H4 (cell line): ENCODE measurements at places on chromosomes 4 and X.
A peak's percentile ranks its signal among the peaks of the same experiment; 100 is the strongest.

- no peak for DNase-seq
These were observed 32.5 kb upstream of the TASL start for GRCh38 chrX:30610026-30610425.

DNA sequence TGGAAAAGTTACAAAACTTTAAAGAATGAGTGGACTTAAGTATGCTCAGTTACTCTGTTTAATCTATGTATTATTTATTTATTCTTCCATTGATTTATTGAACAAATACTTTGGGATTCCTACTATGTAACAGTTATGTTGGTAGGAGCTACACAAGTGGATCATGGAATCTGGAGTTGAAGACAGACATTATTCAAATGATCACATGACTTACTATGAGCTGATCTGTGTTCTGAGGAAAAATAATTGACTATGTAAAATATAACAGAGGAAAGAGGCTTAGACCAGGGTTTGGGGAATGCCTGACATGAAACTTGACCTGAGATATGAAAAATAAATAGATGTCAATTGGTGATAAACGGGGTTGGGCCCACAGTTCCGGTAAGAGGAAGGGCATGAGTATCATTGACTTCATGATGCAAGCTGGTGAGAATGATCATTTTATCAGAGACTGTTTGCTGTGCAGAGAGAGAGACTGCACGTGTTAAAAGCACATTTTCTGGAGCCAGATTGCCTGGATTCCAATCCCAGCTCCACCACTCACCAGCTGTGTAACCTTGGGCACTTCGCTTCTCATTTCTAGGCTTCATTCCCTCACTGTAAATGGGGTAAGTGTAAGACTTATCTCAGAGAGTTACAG, 179.0 kb downstream of the SPCS3 start:
- no peak for DNase-seq

DNA sequence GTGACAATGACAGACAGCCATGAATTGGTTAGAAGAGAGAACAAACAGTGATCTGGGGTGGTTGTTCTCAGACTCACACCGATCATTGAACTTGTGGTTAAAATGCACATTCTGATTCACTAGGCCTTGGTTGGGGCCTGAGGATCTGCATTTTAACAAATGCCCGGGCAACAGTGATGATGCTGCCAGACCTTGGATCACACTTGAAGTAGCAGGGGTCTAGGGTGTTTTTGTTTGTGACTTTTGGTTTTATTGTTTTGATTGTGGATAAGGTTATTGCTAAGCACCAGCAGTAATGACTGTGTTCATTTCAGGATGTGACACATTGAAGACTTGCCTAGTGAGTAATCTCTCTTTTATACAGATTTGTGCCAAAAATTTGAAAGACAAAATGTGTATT, 36.5 kb downstream of the TXLNG start:
- no peak for DNase-seq

DNA sequence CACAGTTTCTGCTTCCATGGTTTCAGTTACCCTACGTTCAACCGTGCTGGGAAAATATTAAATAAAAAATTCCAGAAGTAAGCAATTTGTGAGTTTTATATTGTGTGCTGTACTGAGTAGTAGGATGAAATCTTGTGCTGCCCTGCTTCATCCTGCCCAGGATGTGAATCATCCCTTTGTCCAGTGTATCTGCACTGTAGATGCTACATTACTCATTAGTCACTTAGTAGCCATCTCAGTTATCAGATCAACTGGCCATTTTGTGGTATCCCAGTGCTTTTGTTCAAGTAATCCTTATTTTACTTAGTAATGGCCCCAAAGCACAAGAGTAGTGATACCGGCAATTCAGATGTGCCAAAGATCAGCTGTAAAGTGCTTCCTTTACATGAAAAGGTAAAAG, 97.9 kb downstream of the COX18 start:
- peak; percentile 67 for DNase-seq

DNA sequence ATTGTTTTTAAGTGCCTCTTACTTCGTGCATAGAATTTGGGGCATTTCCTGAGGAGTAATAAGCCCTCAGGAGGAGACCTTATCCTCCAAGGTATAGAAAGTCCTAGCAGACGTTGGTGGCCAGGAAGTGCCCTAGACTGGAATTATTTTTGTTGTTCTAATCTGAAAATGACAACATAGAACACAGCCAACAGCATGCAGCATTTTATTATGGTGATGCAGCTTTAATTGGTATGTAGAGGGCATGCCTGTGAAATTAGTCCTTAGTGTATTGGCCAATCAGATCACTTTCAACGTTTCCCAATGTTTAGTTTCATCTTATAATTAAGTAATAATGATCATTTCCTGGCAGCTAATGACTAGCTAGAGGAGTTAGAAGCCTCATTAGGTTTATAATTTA, 199.2 kb downstream of the SHROOM3 start:
- DNase-seq = peak; percentile 13

- no peak for DNase-seq
These were observed 19.9 kb downstream of the RPS6KA6 start for GRCh38 chrX:84168095-84168494.

GRCh38 chrX:13009273-13009672, 34.4 kb downstream of the TMSB4X start:
- peak; percentile 16 for DNase-seq

DNA sequence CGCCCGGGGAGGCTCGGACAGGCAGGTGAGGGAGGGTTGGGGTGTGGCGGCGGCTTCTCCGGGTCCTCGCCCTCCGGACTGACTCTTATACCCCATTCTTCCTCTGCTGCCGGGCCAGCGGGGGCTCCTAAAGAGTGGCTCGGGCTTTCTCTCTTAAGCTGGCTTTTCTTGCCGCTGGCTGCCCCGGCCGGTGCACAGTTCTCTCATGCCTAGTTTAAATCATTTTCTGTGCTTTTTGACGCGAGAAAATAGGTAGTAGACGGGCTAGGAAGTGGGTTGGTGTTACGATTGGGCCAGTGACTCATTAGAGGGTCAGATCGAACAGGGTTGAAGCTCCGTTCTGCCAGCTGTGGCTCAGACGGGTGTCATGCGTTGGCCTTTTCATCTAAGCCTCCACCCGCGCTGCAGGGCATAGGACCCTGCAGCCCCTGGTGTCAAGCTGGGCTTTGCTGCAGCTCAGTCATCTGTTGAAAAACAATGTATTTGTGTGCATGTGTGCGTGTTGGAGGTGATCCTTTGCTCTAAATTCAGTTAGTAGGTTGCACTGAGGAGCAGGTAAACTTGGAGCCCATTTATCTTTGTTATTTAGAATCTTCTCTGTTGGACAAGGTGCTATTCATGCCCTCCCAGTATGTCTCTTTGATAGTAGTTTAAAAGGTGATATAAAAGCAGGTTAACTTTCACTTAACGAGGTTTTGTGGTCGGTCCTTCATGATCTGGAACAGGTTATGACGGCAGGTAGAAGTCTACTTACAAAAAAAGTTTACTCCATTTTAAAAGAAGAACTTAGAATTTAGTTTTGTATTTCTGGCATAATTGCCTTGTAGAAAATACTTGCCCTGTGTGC, 802 bp downstream of the BMP2K start:
- peak; percentile 22 for DNase-seq

DNA sequence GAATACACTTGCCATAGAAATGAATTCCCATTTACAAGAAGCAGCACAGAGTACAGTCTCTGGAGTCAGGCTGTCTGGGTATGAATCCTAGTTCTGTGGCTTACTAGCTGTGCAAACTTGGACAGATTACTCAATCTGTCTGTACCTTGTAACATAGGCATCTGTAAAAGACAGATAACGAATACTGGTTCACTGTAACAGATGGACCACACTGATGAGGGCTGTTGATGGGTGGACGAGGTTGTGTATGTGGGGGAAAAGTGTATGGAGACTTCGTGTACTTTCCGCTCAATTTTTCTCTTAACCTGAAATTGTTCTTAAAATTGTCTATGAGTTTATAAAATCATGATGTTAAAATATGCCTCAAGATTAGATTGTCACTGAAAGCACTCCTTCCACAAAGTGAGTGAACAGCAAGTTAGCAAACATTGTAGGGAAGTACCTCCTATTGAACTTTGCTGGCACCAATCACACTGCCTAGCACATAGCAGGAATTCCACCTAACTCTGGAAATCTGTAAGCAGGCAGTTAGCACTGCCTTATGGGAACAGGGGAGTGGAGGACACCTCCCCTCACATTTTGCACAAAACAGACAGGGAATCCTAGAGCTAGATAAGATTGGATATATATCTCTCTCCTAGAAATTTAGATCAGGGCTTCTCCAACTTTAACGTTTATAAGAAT, 6.5 kb upstream of the EXOSC9 start:
- DNase-seq = no peak

DNA sequence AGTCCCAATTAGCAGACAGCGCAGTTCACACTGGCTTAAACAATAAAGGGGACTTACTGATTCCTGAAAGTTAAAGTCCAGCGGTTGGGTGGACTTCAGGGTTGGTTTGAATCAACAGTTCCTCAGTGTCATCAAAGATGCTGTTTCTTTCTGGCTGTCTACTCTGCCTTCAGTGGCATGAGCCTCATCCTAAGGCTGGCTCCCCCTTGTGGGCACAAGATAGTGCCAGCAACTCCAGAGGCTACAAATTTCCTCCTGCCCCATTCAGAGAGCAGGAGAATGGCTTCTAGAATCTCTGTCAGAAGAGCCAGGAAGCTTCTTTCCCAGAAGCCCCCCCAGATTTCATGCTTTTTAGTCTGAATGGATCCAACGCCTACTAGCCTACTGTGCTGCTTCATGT, 82.4 kb upstream of the MTM1 start:
- peak; percentile 35 for DNase-seq

- no peak for DNase-seq
These were observed 305.9 kb downstream of the AFF2 start for GRCh38 chrX:148806145-148806870.

GRCh38 chr4:27350161-27350560, 489.5 kb downstream of the STIM2 start:
- DNase-seq = no peak

DNA sequence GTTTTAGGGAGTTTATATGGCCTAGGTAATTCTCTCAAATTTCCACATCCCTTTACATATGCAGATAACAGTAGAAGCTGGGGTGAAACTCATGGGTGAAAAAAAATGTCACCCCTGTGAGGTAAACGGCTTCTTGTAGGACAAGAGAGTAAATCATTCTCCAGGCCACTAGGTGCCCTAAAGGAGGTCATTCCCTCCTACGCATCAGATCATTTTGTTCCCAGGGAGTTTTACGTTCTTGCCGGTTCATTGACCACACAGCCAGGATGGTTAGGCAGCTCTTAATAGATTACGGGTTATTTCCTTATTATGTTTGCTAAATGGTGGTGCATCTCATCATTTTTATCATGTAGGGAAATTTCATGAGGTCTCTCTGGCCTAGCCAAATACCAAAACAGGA, 225.8 kb upstream of the NOCT start:
- DNase-seq = no peak

- DNase-seq = no peak
These were observed 16.8 kb upstream of the HSD17B13 start for GRCh38 chr4:87339440-87339839.

DNA sequence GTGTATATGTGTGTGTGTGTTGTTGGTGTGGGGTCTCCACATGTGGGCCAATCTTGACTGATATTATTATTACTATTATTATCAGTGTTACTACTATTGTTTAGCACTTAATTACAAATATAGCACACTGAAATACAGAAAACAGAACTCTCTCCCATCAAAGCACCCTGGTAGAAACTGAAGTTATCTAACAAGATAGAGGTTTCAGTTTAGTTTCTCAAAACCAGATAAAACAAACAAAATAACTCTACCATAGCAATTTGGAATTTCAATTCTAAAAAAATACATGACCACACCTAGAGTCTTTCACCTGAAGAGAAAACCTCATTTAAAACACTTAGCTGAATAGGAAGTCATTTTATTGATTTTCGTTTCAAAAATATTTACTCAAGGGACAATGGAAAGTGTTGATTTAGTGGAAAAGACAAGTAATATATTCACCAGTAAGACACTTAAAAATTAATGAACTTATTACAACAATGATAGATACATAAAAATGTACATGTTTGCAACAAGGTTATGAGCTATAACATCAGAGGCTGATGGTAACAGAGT, 252.3 kb downstream of the PDHA2 start:
- DNase-seq = no peak

GRCh38 chr4:69490271-69490670, 5.4 kb downstream of the UGT2B4 start:
- no peak for DNase-seq

DNA sequence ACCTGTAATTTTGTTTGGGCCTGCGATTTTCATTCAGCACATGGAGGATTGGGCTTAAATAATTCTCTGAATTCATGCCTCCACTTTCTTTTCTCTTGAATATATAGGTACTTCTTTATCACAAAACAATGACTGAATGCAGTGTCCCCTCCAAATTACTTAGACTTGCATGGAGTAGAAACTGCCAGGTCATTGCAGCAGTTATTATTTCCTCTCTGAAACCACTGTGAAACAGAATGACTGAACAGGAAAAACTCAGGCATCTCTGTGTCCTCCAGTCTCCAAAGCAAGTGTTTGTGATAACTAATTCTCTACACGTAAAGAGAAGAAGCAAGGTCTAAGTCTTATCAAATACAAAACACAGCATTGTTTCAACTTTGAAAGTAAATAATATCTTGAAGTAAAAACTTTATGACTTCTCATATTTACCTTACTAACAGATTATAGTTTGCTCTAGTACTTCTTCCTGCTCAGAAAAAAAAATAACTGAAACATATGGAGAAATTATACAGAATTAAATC, 144.5 kb upstream of the DIAPH2 start:
- no peak for DNase-seq

DNA sequence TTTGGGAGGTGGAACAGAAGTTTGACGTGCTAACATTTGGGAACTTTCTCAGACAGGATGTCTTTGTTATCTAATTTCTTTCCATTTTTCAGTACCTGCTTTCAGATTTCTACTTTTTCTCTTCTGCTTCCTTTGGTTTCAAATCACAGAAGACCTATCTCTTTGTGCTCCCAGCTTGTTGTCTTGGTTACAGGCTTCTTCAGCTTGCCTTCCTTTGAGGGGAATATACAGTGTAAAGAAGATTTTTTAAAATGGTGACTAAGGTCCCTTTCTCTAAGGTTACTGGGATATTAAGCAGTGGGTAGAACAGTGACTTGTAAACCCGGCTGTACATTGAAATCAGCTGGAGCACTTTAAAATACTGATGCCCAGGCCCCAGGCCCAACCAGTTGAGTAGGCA, 48.0 kb downstream of the TMEM164 start:
- no peak for DNase-seq

- DNase-seq = no peak
These were observed 159.5 kb downstream of the UGT8 start for GRCh38 chr4:114758066-114758465.

DNA sequence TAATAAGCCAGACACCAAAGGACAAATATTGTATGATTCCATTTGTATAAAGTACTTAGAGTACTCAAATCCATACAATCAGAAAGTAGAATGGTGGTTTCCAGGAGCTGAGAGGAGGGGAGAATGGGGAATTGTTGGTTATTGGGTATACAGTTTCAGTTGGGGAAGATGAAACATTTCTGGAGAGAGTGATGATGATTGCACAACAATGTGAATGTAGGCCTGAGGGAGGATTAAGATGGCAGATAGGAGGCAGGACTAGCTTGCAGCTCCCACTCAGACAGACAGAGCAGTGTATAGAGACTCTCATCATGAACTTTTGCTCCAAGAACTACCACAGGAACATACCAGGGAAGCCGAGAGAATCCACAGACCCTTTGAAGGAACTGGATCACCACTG, 75.7 kb upstream of the PAK3 start:
- DNase-seq = no peak

GRCh38 chrX:12955882-12956703, 18.8 kb upstream of the TMSB4X start:
- peak; percentile 81 for DNase-seq
